ENCODE measurements at places on chromosomes 7 and 10. TPM values are rescaled to one million over a fixed set of nuclear protein-coding genes. Genes with fewer than 3 reads are reported as not detected.

CALN1 gene
- not detected for total RNA-seq

PDZD8 gene
- total RNA-seq = 15.7 TPM

DNA sequence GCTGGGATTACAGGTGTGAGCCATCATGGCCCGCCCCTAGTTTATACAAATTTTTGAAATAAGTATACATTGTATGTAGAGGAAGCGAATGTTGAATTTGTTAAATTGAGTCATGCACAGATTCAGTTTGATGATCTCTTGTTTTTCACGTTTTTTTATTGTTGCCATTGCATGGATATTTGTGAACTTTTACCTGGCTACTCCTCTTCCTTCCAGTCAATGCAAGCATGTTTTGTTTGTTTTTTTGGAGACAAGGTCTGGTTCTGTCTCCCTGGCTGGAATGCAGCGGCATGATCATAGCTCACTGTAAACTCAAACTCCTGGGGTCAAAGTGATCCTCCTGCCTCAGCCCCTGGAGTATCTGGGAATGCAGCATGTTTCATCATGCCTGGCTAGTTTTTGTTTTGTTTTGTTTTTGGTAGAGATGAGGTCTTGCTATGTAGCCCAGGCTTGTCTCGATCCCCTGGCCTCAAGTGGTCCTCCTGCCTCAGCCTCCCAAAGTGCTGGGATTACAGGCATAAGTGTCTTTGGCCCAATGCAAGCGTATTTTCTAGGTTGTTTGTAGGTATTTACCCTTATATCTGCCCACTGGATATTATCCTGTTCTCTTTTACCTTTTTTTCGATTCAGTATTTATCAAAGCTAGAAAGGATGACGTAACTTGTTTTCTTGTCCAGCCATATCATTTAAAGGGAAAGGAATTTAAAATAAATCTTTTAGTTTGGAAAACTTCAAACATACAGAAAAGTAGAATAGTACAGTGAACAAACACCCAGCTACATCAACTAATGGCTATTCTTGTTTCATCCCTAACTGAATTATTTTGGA is 11.0 kb downstream of the LCOR start:
- H3K4me1 ChIP-seq = peaks cover 17% of the 10 kb centered on the region
- no peak overlapping the region for H3K4me3 ChIP-seq
- no peak overlapping the region for H3K27ac ChIP-seq
- H3K27me3 ChIP-seq = no peaks in the 10 kb centered on the region

GRCh38 chr7:138388673-138389491 is 71.2 kb upstream of the TRIM24 start:
- H3K27me3 ChIP-seq = no peaks in the 10 kb centered on the region
- no peaks in the 10 kb centered on the region for H3K36me3 ChIP-seq
- H3K27ac ChIP-seq = no peak overlapping the region
- no peaks in the 10 kb centered on the region for H3K4me1 ChIP-seq
- H3K4me3 ChIP-seq = no peak overlapping the region
- DNase-seq = no peak

TDRD1 gene
- not detected for total RNA-seq

DNA sequence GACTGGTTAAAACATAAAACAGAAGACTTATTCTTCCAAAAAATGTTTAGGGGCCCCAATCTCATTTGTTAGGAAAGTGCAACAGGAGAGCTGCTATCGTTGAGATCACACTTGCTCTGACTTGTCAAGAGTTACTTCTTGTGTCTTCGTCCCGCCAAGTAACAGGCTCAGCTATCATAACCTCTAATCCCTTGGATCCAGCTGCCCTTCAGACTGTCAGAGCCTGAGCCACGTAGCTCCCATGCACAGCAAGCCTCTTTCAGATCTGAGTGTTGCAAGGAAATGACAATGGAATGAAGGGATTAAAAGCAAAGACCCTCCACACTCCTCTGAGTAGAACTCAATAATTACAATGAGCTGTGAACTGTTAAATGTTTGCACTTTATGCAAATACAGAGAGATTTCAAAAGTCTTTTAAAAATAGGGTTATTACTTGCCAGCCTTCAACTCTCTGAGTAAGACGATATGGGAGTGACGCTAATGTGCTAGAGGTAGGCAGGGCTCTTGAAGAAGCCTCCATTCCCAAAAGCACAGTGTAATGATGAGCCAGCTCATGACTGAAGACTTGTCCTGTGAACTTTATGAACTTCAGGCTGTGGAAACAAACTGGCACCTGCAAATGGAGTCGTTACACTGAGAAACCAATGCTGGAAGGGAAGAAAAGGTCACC is 28.4 kb upstream of the CDK13 start:
- no peak overlapping the region for H3K27ac ChIP-seq
- no peak for DNase-seq
- H3K4me1 ChIP-seq = no peaks in the 10 kb centered on the region
- no peaks in the 10 kb centered on the region for H3K27me3 ChIP-seq
- H3K36me3 ChIP-seq = no peaks in the 10 kb centered on the region
- no peak overlapping the region for H3K4me3 ChIP-seq

GRCh38 chr7:17070231-17070708 is 188.5 kb upstream of the AGR3 start:
- DNase-seq = no peak
- no peaks in the 10 kb centered on the region for H3K4me1 ChIP-seq
- H3K27me3 ChIP-seq = no peaks in the 10 kb centered on the region
- no peak overlapping the region for H3K4me3 ChIP-seq
- H3K27ac ChIP-seq = no peak overlapping the region

DNA sequence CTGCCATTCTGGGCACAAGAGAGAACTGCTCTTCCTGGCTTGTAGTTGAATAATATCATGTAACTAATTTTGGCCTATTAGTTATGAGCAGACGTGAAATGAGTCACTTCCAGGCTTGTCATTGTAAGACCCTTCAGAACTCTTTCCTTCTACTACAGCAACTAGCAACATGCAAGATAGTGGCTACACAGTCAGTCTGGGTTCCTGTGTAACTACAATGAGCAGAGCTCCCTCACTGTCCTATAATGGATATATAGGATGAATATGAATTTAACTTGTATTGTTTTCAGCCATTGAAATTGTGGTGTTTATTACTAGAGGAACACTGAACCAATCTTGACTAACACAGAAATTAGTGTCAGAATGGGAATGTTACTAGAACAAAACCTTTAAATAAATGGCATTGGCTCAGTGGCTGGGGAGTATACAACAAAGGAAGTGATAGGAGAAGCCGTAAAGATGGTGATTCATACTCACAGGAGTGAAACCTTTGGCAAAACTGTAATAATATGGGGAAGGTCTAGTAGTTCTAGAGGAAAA is 2.9 kb upstream of the MTPN start:
- H3K36me3 ChIP-seq = peaks cover 6% of the 10 kb centered on the region
- H3K27ac ChIP-seq = 0 out of 2 replicates have a peak overlapping the region, but pooled peaks have one; percentile 23
- H3K27me3 ChIP-seq = no peaks in the 10 kb centered on the region
- peak overlapping the region; percentile 32 for H3K4me3 ChIP-seq

GRCh38 chr7:28661826-28662595 is 249.7 kb downstream of the CREB5 start:
- no peaks in the 10 kb centered on the region for H3K27me3 ChIP-seq
- DNase-seq = no peak
- H3K4me3 ChIP-seq = no peak overlapping the region
- H3K4me1 ChIP-seq = no peaks in the 10 kb centered on the region

NEURL1 gene
- total RNA-seq = 0.04 TPM

DNA sequence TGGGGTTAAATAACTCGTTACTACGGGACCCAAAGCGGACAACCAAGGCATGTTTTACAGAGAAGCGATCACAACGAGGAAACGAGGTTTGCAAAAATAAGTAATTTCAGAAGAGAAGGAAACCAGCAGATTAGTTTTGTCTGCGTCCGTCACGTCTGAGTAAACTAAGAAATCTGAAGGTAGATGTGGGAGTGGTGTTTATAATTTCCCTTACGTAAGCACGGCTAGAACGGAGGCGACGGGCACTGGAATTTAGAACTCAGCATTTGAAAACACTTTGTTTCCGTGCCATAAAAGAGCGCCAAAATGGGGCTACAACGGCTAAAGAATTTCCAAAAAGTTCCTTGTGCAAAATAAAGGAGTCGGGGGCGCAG is 718 bp upstream of the UMAD1 start:
- H3K4me1 ChIP-seq = peaks cover 26% of the 10 kb centered on the region
- peak overlapping the region; percentile 78 for H3K4me3 ChIP-seq
- no peaks in the 10 kb centered on the region for H3K27me3 ChIP-seq
- H3K27ac ChIP-seq = peak overlapping the region; percentile 59
- peaks cover 18% of the 10 kb centered on the region for H3K36me3 ChIP-seq

NUPR2 gene
- total RNA-seq = not detected

PRF1 gene
- 0.26 TPM for total RNA-seq

DNA sequence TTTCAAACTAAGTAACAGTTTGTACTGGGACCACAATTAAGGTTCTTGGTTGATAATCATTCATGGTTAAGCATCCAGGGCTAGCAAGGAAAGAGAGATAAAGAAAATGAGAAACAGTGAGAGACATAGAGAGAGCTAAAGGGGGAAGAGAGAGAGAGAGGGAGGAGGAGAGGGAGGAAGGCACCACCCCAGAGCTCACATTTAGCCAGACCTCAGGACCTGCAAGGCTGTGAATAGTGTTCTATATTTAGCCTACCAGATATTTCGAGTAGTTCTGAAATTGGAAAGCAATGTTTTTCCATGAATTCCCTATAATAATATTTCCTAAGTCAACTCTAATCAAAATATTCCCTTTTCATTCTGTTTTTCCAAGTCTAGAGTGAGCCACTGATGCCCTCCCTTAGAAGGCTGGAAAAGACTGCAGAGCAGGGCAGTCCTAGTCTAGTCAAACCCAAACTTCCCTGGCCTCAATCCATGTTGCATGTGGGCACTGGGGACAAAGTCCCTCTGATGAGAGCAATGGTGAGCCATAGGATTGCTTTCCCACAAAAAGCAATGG is 119.4 kb upstream of the INHBA start:
- no peak overlapping the region for H3K27ac ChIP-seq
- H3K27me3 ChIP-seq = no peaks in the 10 kb centered on the region
- H3K4me1 ChIP-seq = no peaks in the 10 kb centered on the region
- no peaks in the 10 kb centered on the region for H3K36me3 ChIP-seq

DNAJB9 gene
- 18.4 TPM for total RNA-seq

DNA sequence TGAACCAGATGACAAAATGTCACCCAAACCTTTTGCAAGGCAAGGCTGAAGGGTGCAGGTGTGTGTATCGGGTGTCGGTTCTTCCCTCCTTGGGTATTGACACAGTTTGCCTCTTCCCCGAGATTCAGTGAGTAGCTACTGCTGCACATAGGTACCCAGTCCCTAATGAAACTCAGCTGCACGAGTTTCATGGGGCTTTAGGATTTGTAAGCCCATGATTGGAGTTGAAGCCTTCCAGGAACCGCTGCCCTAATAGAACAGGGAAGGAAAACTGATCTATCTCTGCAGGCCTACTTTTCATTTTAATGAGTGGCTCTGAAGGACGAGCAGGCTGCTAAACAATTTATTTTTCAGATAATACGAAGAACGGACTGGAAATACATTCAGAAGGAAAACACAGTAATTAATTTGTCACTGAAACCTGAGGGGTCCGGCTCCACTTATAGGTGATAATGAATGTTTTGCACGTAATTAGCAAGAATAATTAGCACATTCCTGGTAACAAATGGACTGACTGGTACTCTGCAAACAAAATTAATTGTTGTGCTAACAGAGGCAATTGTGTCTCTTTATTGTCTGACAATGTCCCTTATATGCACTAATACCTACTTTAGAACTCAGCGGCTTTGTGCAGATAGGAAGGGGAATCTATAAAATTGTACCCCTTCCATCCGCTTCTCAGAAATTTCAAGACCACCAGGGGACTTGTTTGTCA is 49.6 kb upstream of the FZD8 start:
- H3K27ac ChIP-seq = no peak overlapping the region
- no peaks in the 10 kb centered on the region for H3K36me3 ChIP-seq
- no peak overlapping the region for H3K4me3 ChIP-seq
- no peak for DNase-seq
- 0 out of 2 replicates have a peak, but pooled peaks cover 3% of the 10 kb centered on the region for H3K27me3 ChIP-seq

- H3K4me3 ChIP-seq = no peak overlapping the region
- H3K27ac ChIP-seq = no peak overlapping the region
- no peaks in the 10 kb centered on the region for H3K36me3 ChIP-seq
- no peaks in the 10 kb centered on the region for H3K27me3 ChIP-seq
- H3K4me1 ChIP-seq = peaks cover 8% of the 10 kb centered on the region
Measured at GRCh38 chr7:22601003-22601402, 101.0 kb upstream of the STEAP1B start.

- DNase-seq = no peak
- H3K4me3 ChIP-seq = no peak overlapping the region
- no peaks in the 10 kb centered on the region for H3K36me3 ChIP-seq
- no peak overlapping the region for H3K27ac ChIP-seq
- no peaks in the 10 kb centered on the region for H3K27me3 ChIP-seq
Measured at GRCh38 chr7:36671432-36671829, 52.9 kb downstream of the AOAH start.

DNA sequence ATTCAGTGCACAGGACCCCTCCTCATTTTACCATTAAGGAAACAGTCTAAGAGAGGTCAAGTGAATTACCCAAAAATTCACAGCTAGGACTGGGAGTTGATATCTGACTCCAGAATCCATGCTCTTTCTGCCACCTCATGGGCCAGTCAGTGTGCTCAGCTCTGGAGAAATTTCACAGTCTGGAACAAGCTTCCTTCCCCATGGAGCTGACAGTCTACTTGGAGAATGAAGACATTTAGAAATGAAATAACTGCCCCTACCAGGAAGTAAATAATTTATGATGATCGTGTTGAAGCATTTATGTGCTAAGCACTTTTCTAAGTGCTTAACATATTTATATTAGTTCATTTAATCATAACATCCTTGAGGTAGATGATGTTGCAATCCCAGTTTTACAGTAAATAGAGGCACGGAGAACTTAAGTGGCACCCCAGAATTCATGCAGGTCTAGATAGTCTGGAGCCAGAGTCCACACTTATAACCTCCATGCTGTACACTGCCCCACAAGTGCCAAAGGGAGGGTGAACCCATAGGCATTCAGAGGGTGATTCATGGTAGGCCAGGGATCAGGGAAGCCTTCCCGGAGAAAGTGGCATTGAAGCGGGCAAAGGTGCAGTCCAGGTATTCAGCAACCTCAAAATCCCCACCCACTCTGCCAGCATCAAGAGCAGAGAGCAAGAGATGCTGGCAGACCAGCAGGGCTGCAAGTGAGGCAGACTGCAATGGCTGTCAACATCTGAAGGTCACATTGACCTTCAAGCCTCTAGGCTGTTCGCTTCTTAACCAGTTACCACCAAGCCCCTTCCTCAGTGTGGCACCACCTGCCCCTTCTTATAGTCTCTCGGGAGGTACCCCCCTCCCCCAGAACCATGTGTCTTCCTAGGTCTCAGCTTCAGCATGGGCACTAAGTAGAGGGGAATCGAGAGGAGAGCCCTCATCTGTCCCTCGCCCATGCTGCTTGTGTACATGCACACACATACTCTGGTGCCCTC is 38.4 kb upstream of the LRRC4 start:
- H3K36me3 ChIP-seq = no peaks in the 10 kb centered on the region
- H3K27me3 ChIP-seq = no peaks in the 10 kb centered on the region
- no peak overlapping the region for H3K27ac ChIP-seq
- no peaks in the 10 kb centered on the region for H3K4me1 ChIP-seq
- H3K4me3 ChIP-seq = no peak overlapping the region

DNA sequence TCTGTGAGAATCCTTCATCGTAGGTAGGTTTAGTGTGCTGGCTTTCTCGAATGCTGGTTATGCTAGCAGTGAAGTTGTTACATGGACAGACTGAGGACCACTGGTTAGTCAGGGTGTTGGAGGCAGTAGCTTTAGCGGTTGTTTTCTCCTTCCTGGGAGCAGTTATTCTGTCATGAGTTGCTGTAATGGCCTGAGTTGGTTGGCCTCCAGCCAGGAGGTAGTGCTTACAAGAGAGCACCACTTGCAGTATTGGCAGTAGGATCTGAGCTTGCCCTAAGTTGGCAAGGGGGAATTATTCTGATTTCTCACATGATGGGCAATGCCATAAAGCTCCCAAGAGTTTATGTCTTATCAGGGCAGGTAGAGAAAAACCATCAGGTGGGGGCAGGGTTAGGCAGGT is 58.0 kb downstream of the IPMK start:
- H3K4me3 ChIP-seq = no peak overlapping the region
- H3K27ac ChIP-seq = no peak overlapping the region
- no peaks in the 10 kb centered on the region for H3K4me1 ChIP-seq
- no peak for DNase-seq
- no peaks in the 10 kb centered on the region for H3K27me3 ChIP-seq
